Kidney capillary endothelial cell (primary cell): ENCODE measurements at places on chromosomes 7 and 10.

DNA sequence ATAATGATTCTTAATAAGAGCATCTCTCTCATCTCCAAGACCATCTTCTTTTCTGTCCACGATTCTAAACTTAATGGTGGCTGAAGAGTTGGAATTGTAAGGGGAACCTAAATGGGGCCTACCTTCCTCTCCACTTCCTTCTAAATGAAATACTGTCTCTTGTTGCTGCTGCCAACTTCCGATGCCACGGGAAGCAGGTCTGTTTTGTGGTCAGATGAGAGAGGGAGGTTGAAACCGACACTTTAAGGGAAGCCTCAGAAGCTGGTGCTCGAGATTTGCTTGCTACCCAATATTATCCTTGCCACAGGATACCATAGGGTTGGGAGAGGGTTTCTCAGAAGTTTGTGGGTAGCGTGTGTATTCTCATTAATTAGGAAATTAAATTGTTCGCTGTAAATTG lies 464.1 kb downstream of the SUGCT start:
- DNase-seq = no peak

GRCh38 chr10:78808286-78808685 lies 260.5 kb upstream of the ZMIZ1 start:
- DNase-seq = no peak

GRCh38 chr10:80414142-80414895 lies 6.0 kb downstream of the PRXL2A start:
- no peak for DNase-seq

DNA sequence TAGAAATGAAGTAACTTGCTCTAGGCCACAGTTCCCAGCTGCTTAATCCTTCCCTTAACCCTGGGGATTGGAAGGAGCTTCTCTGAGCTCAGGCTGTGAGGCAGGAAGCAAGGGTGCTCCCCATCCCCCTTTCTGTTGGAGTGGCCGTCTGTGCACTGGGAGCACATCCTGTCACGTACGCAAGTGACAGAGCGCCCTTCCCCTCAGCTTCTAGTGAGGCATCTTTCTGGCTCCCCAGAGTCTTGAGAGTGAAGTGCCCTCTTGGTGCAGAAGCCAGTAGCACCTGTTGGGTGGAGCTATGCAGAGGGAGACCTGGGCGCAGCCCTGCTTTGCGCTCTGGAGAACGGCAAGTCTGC lies 47.8 kb downstream of the SHH start:
- DNase-seq = peak; percentile 68

DNA sequence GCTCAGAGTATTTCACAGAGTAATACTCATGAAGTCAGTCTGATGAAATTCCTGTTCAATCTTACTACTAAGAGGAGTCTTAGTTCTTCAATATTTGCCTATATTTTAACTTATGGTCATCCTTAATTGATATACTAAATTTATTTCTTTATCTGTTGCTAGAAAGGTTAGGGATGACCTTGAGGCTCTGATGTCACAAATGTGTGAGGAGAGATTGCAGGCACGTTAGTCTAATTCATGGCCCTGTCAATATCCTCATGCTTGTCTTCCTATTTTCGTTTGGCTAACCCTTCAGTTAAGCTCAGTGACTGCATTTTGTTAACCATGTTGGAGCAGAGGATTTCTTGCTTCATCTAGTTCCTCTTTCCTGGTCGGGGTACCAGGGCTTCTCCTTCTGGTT lies 704.7 kb upstream of the COBL start:
- DNase-seq = no peak

DNA sequence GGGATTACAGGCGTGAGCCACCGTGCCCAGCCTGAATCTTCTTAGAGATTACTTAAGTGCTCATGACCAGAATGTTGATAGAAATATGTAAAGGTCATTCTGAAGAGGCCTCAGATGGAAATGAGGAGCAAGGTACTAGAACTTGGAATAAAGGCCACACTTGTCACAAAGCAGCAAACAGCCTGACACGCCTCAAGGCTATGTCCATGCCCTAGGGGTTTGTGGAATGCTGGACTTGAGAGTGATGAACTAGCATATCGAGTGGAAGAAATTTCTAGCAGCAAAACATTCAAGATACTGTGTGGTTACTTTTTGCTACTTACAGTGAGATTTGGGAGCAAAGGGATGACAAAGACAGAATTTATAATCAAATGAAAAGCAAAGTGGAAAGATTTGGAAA lies 39.0 kb downstream of the ZNF438 start:
- DNase-seq = no peak

DNA sequence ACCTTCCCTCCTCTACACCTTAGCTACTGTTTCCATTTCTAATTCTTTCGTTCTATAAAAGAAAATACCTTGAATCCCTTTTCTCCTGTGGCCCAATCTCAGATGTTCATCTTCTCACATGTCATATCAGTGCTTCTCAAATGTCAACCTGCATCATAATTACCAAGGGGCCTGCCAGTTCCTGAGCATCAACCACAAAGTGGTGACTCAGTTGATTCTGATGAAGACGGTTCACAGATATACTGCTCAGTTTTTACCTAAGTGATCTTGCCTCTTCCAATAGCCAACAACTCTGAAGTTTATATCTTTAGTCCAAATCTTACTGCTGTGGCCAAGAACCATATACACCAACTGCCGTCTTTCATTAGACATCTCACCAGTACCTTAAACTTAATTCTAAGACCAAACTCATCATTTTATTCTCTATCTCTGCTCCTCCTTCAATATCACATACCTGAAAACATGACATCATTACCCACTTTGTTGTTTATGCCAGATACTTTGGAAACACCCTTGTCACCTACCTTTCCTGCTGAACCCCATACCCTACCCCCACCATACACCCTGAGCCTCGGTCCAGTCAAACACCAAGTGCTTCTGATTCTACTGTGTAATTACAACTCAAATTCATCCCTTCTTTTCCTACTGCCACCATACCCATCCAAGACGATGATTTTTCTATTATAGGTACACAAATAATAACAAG lies 115.5 kb downstream of the LMBR1 start:
- no peak for DNase-seq

DNA sequence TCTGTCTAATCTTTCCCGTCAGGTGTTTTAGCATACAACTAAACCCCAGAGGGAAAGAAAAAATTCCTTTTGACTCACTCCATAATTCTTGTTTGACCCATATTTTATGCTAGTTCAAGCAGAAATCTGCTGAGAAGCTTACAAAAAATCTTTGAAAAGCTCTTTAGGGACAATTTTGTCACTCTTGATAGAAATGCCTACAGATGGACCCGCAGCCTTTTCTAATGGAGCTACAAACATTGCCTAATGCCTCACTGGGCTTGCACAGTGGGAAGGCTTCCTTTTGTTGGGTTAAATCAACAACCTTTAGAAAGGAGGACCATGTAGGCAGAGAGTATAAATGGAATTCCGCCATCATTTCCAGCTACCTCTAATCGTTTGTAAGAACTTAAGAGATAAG lies 344.5 kb downstream of the PCLO start:
- no peak for DNase-seq

DNA sequence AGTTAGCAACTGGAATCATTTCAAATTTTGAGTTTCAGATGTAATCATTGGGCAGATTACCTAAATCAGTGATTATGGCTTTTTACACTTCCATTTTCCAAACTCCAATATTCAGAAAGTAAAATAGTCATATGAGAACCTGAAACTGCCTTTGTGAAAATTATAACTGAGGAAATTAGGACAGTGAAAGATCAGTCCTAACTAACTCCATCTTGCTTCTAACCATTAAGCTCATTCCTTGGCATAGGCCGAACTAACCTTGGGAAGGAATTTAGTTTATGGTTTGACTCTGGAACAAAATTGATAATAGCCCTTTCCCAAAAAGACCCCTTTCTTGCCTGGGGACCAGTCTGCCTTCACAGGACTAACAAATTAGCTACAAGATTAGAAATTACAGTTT lies 2.2 kb downstream of the CRPPA start:
- no peak for DNase-seq

DNA sequence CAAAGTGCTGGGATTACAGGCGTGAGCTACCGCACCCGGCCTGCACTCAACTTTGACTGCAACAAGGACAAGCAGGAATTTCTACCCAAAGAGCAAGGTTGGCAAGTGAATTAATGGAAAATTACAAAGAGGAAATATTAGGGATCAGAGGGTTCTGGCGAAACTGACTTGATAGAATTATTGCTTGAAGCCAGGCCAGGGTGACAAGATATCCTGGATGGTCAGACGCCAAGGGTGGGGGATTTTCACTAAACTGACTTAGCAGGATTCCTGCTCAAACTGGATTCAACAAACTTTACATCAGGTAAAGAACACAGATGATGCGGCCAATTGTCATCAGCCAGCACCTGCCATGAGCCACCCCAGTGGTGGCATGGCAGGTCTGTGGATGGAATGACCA lies 603.6 kb upstream of the MGMT start:
- DNase-seq = no peak

DNA sequence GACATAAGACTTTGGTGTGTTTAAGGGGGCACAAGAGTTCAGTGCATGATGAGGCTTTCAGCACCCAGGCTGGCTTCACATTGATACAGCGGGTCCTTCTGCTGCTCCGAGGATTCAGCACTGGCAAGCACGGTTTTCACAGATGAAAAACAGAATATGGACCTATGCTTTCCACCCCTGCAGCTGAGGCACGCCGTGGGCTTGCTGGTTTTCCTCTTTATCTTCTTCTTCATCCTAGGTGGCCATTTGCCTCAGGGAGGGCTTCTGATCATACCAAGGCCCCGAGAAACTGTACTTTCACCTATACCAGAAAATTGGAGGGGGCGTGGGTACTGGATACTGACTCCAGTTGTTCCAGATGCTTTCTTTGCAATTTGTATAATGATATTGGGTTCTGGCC lies 277.1 kb upstream of the ZNF32 start:
- DNase-seq = no peak

DNA sequence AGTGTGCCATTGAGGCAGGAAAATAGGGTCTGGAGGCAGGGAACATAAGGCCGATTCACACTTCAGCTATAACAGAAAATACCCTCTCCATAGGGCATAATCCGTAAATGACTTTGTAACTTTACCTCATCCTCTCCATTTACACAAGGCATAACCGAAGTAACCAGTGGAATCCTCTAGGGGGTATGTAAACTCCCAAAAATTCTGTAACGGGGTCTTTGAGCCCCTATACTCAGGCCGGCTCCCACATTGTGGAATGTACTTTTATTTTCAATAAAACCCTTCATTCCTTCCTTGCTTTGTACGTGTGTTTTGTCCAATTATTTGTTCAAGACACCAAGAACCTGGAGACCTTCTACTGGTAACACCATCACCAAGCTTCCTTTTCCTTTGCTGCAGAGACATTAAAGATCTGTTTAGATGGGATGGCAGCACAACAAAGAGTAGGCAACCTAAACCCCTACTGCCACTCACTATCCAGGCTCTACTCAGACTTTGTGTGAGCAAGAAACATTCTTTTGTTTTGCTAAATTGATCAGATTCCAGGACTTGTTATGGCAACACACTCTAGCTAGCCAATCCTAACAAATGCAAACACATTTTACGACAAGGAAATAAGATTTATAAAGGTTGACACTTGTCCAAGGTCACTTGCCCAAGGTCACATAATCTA lies 99.3 kb downstream of the DGKI start:
- DNase-seq = no peak

- DNase-seq = no peak
Measured at GRCh38 chr10:52984169-52984568, 211.6 kb upstream of the MBL2 start.

DNA sequence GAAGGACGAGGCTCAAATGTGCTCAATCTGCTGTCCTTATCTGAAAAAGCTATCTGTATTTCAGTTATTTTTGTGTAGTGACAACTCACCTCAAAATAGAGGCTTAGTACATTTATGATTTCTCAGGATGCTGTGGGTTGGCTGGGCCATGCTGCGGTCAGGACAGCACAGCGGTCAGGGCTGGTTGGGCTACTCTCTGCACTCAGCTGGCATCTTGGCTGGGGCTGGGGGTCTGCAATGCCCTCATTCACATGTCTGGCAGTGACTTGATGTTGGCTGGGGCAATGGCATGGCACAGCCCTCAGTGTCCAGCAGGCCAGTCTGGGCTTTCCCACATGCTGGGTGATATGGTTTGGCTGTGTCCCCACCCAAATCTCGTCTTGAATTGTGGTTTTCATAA lies 15.6 kb upstream of the INMT start:
- no peak for DNase-seq

- DNase-seq = no peak
Measured at GRCh38 chr10:98314532-98315284, 46.7 kb upstream of the LOXL4 start.
